ENCODE measurements at places on chromosomes 12 and 14.
A peak's percentile ranks its signal among the peaks of the same experiment; 100 is the strongest.

DNA sequence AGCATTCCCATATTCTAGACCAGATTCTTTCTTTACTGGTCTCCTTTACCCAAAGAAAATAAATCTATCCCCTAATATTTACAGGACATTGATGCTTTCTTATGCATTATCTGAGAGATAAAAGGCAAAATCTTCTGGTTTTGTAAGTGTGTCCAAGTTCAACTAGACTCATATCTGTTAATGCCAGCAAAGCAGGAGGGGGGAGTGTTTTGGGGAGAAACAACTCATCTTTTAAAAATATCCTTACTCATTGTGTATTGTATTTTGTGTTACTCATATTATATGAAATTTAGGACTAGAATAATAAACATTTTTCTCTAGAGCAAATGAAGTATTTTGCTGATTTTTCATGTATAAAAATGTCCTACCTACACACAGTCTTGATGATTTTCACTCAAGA lies 54.8 kb downstream of the SAMD4A start:
- no peak for DNase-seq

DNA sequence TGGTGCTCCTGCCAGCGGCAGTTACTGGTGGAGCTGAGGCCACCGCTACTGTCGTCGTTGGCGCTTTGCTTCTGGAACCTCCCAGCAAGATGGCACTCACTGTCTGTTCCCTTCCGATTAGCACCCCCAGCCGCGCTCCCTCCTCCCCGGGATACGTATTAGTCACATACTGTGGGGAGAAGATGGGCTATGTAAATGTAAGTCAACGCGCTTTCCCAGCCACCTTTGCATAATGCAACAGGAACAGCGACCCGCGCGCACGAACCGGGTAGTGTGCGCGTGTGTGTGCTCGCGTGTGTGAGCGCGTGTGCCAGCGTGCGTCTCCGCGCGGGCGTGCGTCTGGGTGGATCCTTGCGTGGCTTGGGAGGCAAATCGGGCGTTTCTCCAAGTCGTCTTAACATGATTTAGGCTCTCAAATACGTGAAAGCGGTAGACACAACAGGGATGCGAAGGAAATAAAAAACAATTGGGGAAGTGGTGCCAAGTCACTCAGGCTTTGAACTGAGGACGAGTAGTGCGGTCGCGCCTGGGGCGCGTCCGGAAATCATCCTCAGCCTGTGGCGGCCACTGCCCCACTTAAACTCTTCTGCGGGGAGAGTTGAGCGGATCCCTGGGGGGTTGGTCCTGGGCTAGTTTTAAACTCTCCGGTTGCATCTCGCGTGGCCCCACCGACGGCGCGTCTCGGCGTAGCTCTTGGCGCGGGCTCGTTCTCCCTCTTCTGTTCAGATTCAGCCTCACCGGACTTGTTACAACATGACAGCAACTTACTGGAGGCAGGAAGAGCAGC lies 1.8 kb downstream of the FLRT2 start:
- DNase-seq = peak; percentile 36

DNA sequence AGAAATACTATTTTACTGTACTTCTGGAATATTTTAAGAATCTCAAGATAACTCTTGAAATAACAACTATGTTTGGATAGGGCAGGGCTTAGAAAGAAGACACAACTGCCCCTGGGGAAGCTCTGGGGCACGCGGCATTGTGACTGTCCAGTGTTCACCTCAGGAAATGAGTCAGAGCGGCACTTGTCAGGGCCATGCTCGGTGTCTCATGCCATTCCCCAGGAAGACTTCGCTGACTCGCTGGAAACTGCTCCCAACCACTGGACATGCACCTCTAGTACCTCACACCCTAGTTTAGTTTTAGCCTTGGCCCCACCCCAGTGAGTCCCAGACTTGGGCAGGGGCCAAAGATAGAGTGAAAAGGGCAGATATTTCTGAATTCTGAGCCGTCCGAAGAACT lies 192.0 kb downstream of the TTC7B start:
- DNase-seq = no peak

- no peak for DNase-seq
Measured at GRCh38 chr14:53218161-53218560, 65.0 kb upstream of the DDHD1 start.

GRCh38 chr12:51196547-51196946 lies 21.3 kb downstream of the POU6F1 start:
- no peak for DNase-seq

DNA sequence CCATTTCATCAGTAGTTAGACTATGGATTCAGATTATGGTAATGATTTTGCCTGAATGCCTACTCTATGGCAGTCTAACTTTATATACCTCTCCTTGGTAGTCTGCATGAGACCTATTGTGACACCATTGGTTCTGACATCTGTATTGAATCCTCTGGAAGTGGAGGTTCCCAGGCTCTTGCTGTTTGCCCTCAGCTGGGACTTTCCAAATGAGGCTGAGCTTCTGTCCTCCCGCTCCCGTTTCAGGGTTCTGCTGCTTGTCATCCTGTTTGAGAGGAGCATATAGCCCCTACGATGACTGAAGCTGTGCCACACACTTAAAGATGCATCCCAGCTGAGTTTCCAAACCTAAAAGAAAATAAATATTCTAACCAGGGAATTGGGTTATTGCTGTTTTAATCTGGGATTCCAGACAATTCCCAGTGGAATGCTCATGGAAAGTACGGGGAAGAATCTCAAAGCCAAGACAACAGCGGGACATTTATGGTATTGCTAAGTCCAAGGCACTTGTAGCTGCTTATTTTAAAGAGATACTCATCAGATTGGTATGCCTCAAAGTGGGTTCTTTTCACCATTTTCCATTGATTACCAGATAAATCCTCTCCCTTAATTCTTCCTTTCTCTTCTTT lies 105.9 kb downstream of the ETV6 start:
- DNase-seq = no peak

DNA sequence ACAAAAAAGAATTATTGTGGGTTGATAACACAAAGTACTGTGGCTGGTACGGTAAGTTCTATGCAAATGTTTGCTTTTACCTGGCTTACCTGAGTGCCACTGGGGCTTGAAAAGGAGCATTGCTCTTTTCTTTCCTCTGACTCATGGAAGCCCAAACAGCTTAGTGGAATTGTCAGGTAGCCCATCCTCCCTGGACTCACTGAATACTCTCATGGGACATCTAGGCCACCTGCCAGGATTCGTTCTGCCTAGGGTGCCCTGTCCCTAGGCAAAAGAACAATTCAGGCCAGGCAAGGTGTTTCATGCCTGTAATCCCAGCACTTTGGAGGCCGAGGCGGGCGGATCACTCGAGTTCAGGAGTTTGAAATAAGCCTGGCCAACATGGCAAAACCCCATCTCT lies 22.5 kb upstream of the YAF2 start:
- no peak for DNase-seq

GRCh38 chr12:42557586-42558172 lies 31.9 kb downstream of the PRICKLE1 start:
- DNase-seq = no peak

DNA sequence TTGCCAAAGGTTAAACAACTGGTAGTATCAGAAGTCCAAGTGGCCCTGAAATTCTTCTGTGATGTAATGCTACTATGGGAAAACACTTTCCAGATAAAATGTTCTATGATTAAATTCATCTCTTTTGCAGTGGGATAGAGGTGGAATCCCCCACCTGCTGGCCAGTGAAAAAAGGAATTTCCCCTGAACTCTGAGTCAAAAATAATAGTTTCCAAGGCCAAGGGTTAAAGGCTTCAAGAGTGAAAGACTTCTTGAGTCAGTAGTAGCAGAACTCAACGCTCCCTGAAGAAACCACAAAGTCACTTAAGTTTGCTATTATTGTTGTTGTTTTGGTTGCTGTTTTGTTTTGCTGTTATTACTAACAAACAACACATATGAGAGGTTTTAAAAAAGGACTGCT lies 330.8 kb downstream of the SOX5 start:
- no peak for DNase-seq

DNA sequence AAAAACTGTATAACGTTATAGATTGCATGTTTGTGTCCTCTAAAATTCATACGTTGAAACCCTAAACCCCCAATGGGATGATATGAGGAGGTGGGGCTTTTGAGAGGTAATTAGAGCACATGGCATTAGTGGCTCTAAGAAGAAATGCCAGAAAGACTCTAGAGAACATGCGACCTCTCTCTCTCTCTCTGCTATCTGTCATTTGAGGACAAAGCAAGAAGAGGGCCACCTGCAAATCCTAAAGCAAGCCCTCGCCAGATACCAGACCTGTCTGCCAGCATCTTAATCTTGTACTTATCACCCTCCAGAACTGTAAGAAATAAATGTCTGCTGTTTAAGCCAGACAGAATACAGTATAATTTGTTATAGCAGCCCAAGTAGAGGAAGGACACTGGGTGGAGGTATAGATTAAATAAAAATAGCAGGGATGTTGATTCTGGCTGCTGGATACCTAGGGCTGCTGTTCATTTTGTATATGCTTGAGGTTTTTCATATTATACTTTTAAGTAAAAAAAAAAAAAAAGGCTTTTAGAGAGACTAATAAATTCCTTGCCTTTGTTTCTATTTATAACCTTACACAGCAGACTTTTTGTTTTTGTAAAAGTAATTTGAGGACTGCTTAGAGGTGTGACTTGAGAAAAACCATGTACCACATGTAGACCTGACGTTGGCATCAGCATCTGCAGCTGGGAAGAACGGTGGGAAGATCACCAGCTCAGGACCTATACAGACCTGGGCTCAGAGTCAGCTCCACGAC lies 26.9 kb downstream of the MOK start:
- DNase-seq = no peak

DNA sequence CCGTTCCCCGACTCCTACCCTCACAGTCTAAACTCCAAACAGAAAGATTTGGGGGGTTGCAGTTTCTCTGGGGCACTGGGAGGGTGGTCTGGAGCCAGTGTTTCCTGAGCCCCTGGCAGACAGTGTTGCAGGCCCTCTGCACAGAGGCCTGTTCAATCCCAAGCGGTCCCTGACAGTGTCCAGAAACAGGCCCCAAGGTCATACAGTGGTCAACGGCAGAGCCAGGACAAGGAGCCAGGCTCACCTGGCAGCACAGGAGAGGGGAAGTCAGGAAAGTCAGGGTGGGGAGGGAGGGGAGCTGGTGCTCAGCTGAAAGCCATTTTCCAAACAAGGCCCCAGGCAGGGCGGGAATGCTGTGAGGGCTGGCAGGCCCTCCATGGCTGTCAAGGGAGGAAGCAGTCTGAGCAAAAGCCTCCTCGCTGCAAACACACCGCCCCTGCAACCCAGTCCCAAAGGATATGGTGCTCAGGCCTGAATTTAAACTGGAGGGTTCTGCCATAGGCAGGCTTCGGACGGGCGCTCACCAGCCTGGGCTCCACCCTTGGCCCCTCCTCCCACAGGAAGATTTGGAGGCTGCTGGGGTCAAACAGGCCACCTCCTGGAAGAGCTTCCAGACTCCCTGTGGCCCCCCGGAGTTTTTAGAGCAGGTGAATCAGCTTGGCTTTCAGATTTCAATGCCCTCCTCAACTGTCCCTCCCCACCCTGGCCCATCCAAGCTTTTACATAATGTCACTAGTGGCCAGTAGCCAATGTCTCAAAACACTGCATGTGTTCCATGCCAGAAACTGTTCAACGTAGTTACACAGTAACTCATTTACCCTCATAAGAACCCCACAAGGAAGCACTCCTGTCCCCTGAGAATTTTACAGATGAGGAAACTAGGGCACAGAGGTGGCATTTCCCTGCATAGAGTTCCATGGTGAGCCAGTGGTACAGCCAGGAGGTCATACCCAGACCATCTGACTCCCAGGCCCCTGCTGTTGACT lies 41.5 kb downstream of the CHGA start:
- no peak for DNase-seq

DNA sequence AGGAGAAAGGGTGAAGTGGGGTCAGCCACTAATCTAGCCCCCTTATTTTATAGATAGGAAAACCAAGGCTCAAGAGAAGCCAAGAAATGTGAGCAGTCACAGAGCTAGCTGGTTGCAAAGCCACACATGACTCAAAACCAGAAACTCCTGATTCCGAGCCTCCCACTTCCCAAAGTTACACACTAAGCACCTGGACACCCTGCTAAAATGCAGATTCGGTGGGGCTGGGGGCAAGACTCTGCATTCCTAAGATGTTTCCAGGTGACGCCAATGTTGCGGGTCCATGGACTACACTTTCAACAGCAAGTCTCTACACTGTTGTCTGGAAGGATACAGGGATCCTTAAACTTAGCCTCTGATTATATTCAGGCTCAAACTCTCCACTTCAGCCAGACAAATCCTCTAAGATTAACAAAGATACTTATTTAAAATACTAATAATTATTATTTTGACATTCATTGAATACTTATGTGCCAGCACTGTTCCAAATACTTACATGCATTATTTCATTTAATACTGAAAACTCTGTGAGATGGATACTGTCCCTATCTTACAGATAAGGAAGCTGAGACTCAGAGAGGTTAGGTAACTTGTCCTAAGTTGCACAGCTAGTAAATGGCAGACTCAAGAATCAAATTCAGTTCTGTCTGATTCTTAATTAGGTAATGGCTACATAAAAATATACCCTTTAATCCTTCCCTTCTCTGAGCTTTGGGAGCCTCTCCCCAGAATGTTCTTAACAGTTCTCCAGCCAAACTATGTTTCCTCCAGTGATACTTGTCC lies 81.4 kb downstream of the CRACR2A start:
- DNase-seq = no peak

GRCh38 chr12:109642506-109643132 lies 69.0 kb downstream of the MVK start:
- no peak for DNase-seq

GRCh38 chr12:98697209-98697608 lies 52.1 kb downstream of the APAF1 start:
- DNase-seq = no peak

- DNase-seq = no peak
Measured at GRCh38 chr12:58906917-58907316, 13.4 kb downstream of the LRIG3 start.

DNA sequence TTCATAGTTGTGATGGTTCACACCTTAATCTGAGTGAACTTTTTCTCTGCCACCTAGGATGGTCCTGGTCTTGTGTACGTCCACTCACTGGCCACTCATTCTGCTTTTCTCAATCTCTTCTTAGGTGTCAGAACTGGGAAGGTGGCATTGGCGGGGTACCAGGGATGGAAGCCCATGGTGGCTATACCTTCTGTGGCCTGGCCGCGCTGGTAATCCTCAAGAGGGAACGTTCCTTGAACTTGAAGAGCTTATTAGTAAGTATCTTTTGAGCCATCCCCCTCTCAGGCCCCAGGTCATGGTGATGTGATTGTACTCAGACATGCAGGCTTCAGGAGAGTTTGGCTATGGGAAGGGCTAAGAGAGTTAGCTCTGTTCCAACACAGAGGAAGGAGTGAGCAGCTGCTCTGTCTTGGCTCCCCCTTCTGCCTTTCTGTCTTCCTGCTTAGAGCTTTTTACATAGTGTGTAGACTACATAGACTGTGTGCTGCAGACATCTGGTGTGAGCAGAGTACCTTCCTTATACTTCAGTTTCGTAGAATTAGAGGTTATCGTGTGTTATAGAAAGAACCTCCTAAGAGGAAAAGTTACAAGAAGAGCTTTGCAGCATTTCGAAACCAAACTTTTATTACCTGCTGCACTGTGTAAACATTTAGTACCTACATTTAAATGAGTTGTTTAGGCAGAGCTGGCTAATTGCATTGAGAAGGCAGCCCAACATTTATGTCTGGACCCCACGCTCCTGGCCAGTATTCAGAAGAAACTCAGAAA lies 54.2 kb downstream of the FNTB start:
- no peak for DNase-seq

- DNase-seq = no peak
Measured at GRCh38 chr14:72680853-72681640, 212.9 kb downstream of the DPF3 start.

All from nucleus accumbens (tissue), 56 donors.